Stimulated activated CD8-positive, alpha-beta memory T cell treated with anti-CD3 and anti-CD28 coated beads, Interleukin-15, amount 100 ng/mL, for 4 hours (primary cell): ENCODE measurements at places on chromosomes 7 and 10.

DNA sequence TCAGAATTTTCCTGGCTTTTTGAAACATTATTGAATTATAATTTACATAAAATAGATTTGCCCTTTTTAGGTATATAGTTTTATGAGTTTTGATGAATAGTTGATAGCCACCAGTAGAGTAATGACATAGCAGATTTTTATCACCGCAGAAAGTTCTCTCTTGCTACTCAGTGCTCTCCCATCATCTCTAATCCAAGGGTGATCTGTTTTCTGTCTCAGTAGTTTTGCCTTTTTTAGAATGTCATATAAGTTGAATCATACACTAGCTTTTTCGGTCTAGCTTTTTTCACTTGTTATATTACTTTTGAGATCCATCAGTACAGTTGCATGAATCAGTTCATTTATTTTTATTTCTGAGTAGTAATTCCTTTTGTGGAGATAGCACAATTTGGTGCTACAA lies 17.9 kb downstream of the RSBN1L start:
- no peak for DNase-seq

GRCh38 chr7:25844102-25844870 lies 307.7 kb upstream of the NFE2L3 start:
- no peak for DNase-seq

DNA sequence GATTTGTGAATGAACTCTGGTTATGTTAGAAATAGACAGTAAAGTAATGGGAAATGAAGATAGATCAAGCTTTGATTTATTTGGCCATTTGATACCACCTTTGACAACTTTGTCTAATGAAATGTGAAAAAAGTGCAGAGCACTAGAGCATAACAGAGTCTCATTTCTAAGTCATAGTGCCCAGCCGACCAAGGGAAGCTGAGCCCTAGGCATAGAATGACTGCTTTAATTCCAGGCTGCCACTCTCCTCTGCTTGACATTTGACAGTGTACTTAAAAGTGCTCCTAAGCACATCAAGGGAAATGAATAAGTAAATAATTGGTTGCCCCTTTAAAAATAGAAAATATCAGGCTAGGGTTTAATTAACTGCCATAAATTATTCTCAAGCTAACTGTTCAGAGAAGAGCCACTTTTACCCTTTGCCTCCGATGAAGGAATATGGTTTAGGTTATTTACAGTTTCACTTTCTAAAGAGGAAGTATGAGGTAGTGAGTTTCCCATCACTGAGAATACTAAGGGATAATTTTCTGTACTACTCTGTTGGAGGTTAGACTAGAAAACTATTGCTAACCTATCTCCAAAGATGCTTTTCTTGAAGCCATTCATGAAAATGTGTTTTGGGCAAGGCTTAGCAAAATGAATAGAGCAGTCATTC lies 591.6 kb downstream of the REEP3 start:
- no peak for DNase-seq

DNA sequence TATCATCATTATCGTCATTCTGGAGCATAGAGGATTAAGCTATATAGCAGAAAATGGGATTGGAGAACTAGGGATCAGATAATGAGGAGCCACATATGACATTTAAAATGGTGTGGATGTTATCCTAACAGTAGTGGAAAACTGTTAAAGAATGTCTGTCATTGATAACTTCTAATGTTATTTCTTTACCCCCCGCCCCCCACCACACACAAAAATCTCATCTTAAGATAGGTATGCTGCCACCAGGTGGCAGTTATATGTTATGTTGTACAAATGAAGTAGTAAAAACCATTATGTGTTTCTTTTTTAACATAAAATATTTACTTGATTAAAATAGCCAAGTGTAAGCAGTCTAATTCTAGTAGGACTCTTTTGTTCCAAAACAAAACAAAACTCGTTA lies 13.0 kb downstream of the AKAP9 start:
- DNase-seq = no peak

- DNase-seq = no peak
These were observed 75.6 kb downstream of the ADCY1 start for GRCh38 chr7:45649560-45650346.

- DNase-seq = no peak
These were observed 155.1 kb downstream of the OR13A1 start for GRCh38 chr10:45160271-45160670.

GRCh38 chr7:134480730-134481129 lies 21.8 kb upstream of the AKR1B1 start:
- DNase-seq = no peak

GRCh38 chr10:93495654-93496321 lies 624 bp upstream of the CEP55 start:
- DNase-seq = no peak

DNA sequence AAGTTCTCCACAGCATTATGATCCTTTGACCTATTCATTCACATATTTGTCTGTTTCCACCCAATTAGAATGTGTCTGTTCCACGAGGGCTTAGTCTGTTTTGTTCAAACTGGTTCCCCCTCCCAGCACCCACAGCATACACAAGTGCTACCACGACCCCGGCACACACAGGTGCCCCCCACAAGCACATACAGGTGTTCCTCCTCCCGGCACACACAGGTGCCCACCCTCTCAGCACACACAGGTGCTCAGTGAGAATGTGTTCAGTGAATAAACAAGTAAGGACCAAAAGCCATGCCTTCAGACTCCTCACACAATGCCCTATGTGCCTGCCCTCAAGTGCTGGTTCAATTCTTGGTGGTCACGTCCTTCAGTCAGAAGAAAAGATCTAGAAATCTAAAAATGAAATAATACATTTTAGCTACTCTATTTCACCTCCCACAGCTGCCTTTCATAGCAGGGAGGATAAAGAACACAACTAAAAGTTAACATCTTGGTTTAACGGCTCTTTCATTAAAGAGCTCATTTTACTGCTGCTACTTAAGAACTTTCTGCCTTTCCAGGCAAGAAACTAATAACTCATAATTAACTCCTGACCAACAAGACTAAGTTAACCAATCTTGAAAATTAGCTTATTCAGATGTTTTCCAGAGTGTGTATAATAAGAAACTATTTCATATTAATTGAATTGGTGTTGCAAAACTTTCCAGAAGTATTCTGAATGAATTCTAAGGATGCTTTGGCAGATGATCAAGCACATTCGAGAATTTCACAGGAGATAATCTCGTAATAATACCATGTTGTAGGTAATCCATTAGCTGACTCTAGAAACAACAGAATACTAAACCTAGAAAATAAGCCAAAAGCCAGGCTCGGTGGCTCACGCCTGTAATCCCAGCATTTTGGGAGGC lies 2.3 kb downstream of the DNMBP start:
- no peak for DNase-seq

DNA sequence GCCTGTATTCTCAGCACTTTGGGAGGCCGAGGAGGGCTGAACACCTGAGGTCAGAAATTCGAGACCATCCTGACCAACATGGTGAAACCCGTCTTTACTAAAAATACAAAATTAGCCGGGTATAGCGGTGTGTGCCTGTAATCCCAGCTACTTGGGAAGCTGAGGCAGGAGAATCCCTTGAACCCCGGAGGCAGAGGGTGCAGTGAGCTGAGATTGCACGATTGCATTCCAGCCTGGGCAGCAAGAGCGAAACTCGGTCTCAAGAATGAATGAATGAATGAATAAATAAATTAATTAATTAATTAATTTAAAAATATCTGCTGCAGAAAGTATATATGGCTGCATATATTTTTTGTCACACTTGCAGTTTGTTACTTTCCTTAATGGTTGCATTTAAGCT lies 781.8 kb downstream of the DNAJB9 start:
- no peak for DNase-seq

DNA sequence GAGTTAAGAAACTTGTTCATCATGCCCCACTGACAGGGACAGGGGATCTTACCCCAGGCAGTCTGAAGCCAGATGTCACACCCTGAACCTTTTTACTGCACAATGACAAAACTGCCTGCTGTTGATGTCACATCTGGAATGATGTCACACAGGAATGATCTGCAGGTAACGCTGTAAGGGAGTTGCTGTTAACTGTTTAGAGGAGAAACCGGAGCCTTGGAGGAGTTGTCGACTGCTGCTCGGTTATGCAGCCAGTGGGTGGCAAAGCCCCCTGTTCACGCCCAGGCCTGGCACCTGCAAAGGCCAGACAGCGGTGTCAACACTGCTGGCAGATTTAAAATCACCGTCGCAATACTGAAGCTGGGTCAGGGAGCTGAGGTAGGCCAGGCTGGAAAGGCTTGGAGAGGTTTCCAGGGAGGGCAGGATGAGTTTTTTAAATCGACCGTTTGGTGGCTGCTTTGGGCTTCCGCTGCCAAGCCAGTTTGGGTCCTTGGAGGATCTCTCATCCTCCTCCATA lies 10.0 kb upstream of the SLIT1 start:
- no peak for DNase-seq

- DNase-seq = no peak
These were observed 218.4 kb downstream of the KLF6 start for GRCh38 chr10:3566627-3567026.
